SK-N-SH (cell line): ENCODE measurements at places on chromosomes 16 and 17. TPM values are rescaled to one million over a fixed set of nuclear protein-coding genes. Genes with fewer than 3 reads are reported as not detected.

The ABCC11 gene
- polyA plus RNA-seq = 0.07 and 0.16 TPM in 2 replicates

DNA sequence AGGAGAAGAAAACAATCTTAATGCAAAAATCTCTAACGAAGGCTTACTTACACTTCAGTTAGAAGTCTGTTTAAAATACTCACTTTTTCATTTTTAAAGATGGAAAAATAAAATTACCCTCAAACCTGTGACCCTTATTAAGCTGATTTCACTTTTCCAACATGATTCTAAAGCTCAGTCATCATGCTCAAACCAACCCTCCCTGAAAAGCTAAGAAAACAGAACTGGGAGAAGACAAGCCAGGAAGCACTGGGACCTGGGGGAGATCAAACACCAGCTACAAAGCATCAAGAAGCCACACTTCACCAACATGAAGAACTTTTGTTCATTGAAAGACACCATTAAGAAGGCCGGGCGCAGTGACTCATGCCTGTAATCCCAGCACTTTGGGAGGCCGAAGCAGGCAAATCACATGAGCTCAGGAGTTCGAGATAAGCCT lies 88.8 kb downstream of the LITAF start:
- DNase-seq = no peak

GRCh38 chr16:57540387-57540786 lies 2.1 kb upstream of the ADGRG5 start:
- no peak for DNase-seq

DNA sequence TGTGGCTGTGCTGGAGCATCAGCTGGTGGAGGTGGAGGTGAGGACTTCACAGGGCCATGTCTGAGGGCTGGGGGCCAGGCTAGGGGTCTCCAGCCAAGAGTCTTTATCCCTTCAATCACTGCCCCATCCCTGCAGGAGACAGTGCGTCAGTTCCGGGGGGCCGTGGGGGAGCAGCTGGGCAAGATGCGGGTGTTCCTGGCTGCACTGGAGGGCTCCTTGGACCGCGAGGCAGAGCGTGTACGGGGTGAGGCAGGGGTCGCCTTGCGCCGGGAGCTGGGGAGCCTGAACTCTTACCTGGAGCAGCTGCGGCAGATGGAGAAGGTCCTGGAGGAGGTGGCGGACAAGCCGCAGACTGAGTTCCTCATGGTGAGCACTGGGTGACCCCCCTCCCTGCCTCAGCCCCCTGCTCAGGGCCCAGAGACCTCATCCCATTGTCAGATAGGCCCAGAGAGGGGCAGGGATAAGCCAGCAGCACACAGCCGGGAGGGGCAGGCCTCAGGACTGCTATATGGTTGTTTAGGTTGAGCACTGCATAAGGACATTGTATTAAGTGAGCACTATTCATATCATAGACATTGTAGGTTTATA lies 2.3 kb upstream of the PYDC1 start:
- no peak for DNase-seq

DNA sequence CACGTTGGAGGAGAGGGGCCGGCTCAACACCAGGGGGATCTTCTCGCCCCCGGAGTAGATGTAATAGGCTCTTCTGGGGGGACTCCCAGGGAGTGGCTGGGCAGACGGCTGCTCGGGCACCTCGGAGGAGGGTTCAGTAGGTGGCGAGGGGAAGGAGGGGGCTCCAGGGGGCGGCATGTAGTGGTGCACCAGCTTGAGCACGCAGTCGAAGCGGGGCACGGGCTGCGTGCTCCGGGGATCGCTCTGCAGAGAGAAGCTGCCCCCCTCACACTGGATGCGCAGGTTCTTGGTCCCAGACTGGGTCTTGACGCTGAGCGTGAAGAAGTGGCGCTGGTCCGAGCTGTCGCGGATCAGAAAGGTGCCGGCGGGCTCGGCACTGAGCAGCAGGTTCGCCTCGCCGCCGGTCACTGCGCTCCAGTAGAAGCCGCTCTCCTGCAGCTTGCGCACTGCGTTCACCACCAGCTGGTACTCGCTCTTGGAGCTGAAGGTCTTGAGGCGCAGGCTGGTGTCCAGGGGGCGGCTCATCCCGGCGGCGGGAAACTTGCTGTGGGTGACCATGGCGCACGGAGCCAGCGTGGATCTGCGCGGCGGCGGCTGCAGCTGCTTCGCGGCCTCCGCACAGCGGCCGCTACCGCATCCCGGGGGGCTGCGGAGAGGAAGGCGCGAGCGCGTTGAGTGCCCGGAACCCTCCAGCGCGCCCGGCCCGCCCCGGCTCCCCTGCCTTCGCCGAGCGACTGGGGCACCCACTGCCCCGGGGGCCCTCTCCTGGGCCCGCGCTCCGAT lies 1.1 kb downstream of the SOCS3 start:
- peak; percentile 82 for DNase-seq
